Myocyte (in vitro differentiated cells): ENCODE measurements at places on chromosomes 5 and 9.

- DNase-seq, result no peak
Measured at GRCh38 chr5:43036409-43036808, 3.7 kb downstream of the ANXA2R start.

DNA sequence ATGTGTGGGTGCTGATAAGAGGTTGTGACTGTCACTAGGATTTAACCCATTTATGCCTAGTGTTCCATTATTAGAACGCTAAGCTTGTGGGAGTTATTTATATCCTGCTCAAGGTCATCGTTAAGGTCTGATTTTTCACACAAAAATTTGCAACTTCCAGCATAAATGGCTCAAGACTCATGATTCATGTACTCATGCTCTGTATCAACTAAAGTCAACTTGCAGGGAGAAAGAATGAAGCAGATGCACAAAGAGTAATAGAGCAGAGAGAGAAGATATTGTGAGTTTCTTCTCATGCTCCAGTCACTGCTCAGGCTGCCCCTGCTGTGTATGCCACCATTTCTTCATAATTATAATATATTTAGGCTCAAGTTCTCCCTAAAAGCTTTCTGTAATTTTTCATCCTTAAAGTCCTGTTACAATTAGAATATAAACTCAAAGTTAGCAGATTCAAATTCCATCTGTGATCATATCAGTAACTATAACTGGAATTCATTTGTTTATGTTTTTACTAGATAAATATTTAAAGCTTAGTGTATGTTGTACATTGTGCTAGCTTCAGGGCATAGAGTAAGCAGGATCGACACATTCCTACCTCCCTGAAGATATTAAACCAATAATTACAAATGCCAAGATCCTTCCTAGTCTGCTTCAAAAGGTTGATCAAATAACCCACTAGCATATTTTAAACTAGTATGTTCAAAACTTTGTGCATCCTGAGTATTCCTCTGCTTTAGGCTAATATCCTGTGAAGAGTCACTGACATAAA lies 136.7 kb downstream of the NUDT12 start:
- peak; percentile 39 for DNase-seq

DNA sequence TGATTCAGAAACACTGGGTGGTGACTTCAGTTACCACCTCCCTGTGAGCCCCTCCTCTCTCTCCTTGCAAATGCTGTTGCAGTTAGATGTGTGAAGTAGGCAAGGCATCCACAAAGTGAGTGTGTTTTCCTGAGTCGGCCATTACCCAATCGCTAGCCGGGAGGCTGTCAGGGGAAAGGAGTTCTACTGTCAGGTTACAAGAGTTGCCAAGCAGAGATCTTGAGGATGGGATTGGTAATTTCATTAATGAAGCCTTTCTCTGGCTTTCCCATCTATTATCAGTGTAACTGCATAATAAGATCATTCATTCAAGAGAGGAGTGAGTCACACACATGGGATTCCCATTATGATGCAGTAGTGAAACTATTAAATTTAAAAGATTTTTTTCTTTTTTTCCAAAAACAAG lies 106.9 kb downstream of the GLDC start:
- DNase-seq, result no peak

GRCh38 chr5:61028382-61028781 lies 83.4 kb downstream of the NDUFAF2 start:
- no peak for DNase-seq

- DNase-seq, result no peak
Measured at GRCh38 chr9:114154600-114155102, 686 bp upstream of the COL27A1 start.

DNA sequence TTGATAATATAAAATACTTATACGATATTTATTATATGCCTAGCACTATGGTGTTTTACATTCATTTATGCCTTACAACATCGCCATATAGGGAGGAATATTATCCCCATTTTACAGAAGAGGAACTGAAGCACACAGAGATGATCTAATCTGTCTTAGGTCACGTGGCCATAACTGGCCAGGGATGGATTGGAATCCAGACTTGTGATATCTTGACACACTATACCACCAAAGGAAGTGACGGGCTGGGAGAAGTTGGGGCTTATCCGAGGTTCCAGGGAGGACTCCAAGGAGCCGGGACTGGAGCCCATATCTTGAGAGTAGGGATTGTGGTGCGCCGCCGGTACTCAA lies 129.8 kb downstream of the TMEM174 start:
- DNase-seq, result no peak

GRCh38 chr5:83567741-83568140 lies 96.2 kb downstream of the VCAN start:
- no peak for DNase-seq

DNA sequence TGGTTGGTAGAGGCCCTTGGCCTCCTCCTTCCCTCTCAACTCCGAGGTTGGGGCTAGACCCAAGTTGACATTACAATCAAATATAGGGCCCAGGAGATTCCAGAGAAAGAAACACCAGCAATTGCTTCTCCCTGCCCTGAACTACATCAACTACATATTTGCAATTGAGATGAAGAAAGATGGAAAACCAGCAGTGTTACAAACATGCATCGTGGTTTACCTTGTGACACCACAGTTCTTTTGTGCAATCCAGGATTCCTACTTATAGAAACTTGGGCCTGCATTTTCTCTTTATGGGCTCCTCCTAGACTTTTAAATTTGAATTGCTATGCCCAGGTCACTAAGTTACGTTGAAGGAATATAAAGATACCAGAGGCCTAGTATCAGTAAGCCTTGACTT lies 126.7 kb downstream of the DCP2 start:
- DNase-seq, result no peak

- peak; percentile 54 for DNase-seq
Measured at GRCh38 chr5:157820593-157821252, 38.2 kb downstream of the CLINT1 start.

GRCh38 chr9:137172901-137173795 lies 1.3 kb upstream of the TMEM210 start:
- peak; percentile 28 for DNase-seq

- no peak for DNase-seq
Measured at GRCh38 chr9:116094846-116095245, 58.7 kb upstream of the PAPPA start.

DNA sequence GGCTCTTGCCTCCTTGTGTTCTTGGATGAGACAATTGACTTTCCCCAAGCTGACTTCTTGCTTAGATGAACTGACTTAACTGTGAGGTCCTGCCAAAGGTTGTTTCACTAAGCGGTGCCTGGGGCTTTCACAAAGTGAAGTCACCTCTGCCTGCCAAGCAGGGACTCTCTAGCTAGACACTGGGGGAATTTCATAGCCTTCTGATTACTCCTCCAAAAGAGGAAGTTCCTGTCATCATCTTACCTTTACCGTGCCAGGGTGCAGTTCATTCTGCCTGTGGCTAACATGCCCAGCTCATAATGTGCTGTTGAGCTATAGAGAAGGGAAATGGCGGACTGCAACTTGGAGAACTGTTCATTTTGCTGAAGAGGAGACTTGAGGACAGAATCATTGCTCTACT lies 472.0 kb upstream of the WWC1 start:
- DNase-seq, result no peak

GRCh38 chr9:99457406-99457805 lies 235.3 kb downstream of the SEC61B start:
- DNase-seq, result no peak
